ENCODE measurements at places on chromosomes 5 and 9.

DNA sequence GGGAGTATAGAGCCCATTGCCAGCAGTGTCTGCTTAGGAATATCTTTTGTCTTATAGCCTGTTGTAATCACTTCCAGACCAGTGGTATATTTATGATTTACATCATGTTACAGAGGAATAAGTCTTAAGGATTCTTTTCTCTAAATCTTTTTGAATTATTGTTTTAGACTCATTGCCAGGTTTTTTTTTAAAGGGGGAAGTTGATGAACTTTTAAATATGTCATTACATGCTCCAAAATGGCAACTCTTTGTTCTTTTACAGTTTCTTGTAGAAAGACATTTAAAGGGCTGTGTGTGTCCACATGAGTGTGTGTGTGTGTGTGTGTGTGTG, 59.4 kb upstream of the NFIB start:
- DNase-seq, result peak; percentile 57

DNA sequence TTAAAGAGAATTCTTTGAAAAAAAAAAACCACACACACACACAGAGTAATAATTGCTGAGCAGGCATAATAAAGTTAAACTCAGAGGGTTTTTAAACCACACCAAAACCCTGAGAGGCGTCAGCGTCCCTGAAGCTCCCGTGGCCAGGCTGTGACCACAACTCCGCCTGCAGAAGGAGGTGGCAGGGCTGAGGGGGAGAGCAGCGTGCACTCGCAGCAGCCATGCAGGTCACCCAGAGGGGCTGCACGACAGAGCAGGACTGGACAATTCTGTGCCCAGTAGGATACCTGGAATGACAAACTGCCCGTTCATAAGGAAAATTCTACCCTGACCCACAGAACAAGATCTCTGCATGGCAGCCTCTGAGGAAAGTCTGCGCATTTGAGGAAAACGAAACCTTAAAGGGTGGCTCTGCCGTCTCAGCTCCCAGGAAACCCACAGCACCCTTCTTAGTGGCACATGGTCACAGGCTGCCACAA, 44.0 kb downstream of the ROR2 start:
- no peak for DNase-seq

- DNase-seq, result no peak
Measured at GRCh38 chr5:43358301-43358700, 45.1 kb upstream of the HMGCS1 start.

DNA sequence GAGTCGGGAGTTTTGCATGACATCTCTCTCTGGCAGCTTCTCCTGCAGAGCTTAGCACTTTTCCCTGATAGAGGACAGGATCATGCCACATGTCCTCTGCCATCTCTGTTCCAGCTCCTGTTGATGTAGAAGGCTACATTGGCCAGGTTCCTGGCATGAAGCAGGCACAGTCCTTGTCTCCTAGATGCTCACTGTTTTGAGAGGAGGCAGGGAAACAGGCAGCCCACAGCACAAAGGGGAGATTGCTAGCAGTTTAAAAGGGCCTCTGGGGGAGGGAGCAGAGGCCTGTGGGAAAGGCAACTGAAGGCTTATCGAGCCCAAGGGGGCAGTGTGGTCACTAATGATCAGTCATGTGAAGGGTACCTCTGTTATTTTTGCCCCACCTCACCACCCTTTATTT, 10.7 kb downstream of the ARHGAP26 start:
- DNase-seq, result no peak

GRCh38 chr9:22522206-22522740, 75.6 kb downstream of the DMRTA1 start:
- DNase-seq, result peak; percentile 50

DNA sequence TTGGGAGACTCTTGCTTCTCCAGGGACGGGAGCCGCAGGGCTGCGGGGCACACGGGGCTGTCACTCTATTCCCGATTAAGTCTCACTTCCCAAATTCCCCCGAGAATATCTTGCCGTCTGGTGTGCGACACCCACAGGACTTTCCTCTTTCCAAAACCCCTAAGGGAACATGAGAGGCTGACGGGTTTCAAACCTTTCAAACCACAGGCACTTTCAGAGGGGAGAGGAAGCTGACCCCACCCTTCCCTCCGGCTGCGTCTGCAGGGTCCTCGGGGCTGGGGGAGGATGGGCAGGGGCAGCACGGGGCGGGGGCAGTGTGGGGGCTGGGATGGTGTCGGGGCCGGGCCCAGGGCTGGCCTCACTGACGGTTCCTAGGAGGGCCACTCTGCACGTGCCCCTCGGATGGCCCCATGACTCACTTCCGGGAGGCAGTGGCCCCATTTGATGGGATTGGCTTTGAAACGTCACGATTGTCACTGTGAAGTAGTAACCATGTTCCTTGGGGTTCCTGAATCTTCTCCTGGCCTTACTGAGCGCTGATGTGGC, 38.2 kb downstream of the SLC9A3 start:
- no peak for DNase-seq

DNA sequence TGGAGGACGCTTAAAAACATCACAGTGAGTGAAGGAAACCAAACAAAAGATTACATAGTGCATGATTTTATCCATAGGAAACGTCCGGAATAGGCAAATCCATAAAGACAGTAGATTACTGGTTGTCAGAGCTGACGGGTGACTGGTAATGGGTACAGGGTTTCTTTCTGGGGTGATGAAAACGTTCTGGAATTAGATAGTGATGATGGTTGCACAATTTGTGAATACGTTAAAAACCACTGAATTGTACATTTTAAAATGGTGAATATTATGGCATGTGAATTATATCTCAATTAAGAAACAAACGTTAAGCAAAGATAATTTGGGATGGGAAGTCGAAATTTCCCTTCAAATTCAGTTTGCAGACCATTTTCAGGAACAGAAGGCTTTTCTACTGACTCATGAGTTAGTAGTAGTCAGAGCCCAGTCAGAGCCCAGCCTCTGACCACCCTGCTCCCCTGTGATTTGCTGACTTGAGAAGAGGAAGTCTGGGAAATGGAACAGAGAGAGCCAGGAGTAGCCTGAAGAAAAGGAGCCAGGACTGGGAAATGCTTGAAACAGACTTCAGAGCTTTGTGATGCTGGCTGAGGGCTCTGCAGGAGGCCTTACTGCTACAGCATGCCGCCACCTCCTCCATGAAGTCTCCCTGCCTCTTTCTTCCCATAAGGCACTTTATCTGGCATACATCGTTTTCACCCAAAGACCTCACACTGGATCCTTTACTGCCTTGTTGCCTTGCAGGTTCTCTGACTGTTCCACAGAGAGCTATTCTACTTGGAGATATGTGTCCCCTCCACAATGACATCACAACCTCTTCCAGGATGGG, 46.4 kb upstream of the CTNNA1 start:
- DNase-seq, result no peak

GRCh38 chr5:125376059-125376641, 629.7 kb upstream of the ZNF608 start:
- DNase-seq, result no peak

DNA sequence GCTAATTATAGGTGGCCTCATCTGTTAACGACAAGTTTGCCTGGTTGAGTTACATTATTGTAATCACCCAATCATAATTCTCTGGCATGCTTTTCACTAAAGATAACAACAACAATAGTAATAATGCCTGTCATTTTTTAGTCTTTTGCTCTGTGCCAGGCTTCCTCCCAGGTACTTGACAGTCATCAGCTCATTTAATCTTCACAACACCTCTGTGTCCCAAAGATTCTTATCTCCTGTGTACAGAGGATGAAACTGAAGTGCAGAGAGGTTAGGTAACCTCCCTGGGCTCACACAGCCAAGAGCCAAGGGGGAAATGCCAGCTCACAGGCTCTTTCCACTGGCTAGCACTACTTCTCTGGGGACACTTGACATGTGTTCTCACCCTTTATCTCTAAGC, 77.5 kb downstream of the DAB2IP start:
- DNase-seq, result no peak

- no peak for DNase-seq
Measured at GRCh38 chr9:86749161-86749893, 198.0 kb downstream of the GAS1 start.

DNA sequence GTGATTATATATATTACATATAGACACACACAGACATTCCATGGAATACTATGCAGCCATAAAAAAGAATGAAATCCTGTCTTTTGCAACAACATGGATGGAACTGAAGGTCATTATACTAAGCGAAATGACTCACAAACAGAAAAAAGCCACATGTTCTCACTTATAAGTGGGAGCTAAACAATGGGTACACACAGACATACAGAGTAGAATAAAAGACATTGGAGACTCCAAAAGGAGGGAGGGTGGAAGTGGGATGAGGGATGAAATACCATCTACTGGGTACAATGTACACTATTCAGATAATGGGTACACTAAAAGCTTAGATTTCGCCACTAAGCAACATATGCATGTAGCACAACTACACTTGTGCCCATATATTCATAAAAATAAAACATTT, 170.0 kb upstream of the RGMB start:
- no peak for DNase-seq

DNA sequence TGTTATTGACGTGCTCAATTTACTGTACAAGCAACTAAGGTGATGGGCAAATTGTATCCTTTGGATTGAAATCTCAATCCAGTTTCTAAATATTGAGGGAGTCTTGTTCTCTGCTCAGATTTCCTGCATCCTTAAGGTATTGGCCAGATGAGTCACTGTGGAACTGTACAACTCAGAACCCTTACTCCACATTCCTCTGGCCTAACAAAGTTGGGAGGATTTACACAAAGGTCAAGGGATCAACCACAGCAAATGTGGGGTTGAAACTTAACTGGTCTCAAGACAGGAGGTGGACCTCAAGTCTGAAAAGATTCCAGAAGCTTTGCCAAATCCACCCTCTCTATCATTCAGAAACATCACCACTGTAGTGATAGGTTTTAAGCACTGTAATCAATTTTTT, 81.5 kb upstream of the AGXT2 start:
- DNase-seq, result no peak

DNA sequence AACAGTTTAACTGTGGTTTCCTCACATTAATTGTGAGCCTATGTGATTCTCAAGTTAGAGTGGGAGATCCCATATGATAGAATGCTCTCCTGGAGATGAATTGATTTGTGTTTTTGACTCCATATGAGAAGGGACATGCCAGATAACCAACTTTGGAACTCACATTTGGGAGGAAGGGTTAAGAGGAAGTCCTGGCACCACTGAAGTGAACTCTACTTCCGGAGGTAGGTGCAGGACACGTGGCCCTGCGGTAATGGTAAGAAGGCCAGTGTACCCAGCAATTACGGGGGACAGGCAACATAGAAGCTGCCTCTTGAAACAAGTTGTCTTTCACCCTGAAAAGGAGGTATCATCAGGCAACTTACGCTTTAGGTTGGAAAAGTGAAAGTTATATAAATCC, 146.6 kb upstream of the RFX3 start:
- DNase-seq, result no peak

DNA sequence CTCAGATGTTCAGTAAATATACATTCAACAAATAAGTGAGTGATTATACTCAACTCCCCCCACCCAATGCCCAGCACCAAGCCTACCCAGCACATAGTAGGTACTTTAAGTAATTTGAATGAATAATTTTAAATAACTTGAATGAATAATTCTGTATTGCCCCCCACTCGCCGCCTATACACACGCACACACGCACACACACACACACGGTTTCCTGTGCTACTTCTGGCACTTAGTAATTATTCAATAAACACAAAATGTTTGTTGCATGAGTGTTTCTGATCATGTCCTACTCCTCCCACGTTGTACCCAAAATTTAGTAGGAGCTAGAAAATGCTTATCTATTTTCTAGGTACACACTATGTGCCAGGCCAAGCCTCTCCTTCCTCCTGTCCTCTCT, 16.2 kb downstream of the PCDH12 start:
- no peak for DNase-seq

- no peak for DNase-seq
Measured at GRCh38 chr9:131997076-131997475, 82.6 kb downstream of the MED27 start.

DNA sequence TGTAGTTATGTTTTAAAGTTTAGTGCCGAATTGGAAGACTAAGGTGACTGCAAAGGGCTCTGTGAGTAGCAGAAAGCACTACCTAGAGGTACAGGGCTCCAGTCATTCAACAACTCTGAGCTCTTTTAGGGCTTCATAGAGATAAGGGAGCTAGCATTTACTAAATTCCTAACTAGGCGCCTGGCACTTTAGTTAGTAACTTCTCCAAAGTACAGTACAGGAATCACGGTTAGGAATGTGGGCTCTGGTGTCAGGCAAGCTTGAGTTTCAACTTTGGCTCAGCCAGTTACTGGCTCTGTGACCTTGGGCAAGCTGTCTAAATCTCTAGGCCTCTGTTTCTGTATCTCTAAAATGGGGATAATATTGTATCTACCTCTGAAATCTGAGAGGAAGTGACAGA, 115.3 kb downstream of the SLIT3 start:
- DNase-seq, result no peak

DNA sequence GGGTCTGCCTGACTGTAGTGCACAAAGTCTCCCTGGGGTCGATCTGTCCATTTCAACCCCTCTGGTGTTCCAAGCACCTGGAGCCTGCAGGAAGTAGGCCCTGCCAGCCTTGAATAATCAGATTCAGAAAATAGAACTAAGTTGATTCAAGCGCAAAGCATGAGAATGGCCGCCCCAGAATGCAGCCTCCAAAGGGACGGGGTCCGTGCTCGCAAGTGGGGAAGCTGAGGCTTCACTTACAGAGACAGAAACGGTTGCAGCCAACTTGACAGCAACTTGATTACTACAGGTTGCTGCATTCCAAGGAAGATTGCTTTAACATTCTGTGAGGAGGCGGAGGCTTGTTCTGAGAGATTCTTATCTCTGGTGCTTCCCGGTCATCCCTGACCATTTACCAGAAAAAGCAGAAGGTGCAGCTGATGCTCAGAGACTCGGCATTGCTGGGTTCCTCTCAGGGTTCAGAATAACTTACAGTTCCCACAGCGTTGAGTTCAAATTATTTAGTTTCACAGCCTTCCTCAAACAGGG, 14.9 kb upstream of the LRRC14B start:
- no peak for DNase-seq

GRCh38 chr5:61142391-61142790, 19.9 kb downstream of the SMIM15 start:
- no peak for DNase-seq

GRCh38 chr5:132256783-132257130, 739 bp upstream of the PDLIM4 start:
- DNase-seq, result no peak

DNA sequence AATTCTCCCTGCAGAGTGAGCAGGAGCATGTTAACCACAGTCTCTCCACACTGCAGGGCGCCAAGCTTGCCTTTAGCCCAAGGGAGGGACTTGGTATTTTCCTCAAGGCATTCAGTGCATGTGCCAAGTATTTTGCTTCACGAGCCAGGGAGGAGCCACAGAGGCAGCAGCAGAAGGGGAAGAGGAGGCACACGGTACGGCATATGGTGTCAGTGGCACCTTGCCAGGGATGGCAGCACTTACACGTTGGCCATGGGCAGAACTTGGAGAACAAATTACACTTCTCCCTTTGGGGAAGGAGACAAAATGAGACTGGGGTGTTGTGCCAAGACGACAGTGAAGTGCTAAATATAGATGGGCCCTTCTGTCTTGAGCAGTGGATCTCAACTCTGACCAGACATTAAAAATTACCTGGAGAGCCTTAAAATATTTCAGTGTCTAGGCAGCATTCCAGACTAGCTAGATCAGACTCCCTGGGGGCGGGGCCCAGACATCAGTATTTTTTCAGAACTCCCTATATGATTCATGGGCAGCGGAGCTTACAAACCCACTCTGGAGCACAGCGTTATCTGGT, 155.8 kb downstream of the DRD1 start:
- DNase-seq, result peak; percentile 24
